Activated CD4-positive, alpha-beta T cell treated with anti-CD3 and anti-CD28 coated beads, Interleukin-10, Interleukin-2, amounts not matched to agents 100 ng/mL and 50 ng/mL, durations not matched to agents 16 hours and 8 hours (primary cell): ENCODE measurements at places on chromosomes 3 and 15.
A peak's percentile ranks its signal among the peaks of the same experiment; 100 is the strongest.

- DNase-seq = no peak
Measured at GRCh38 chr3:196694941-196695848, 16.9 kb downstream of the CEP19 start.

DNA sequence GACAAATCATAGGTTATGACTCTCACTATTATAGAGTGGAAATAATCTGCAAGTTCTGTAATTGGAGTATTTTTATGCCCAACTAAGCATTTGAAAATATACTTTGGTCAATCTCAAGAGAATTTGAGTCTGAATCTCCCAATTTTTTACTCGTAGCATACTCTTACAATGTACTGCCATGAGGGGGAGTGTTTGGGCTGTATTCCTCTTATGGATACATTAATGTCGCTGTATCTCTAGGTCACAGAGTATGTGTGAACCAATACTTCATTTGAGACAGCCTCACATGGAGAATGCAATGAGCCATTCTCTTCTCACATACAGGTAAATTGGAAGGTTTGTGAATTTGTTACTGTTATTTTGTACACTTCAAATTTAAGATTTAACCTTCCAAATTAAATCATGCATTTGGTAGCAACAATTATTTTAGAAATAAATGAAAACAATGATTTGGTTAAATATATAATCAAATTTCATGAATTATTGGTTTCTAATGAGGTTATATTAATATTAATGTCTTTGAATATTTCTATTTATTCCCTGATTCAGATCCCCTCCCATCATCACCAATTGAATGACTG, 5.5 kb upstream of the CD200 start:
- DNase-seq = peak; percentile 75

GRCh38 chr15:41810651-41811431, 17.1 kb upstream of the JMJD7 start:
- DNase-seq = no peak

- DNase-seq = peak; percentile 33
Measured at GRCh38 chr3:56855856-56856512, 54.2 kb upstream of the ARHGEF3 start.

GRCh38 chr3:13612829-13613228, 63.9 kb downstream of the FBLN2 start:
- DNase-seq = no peak

DNA sequence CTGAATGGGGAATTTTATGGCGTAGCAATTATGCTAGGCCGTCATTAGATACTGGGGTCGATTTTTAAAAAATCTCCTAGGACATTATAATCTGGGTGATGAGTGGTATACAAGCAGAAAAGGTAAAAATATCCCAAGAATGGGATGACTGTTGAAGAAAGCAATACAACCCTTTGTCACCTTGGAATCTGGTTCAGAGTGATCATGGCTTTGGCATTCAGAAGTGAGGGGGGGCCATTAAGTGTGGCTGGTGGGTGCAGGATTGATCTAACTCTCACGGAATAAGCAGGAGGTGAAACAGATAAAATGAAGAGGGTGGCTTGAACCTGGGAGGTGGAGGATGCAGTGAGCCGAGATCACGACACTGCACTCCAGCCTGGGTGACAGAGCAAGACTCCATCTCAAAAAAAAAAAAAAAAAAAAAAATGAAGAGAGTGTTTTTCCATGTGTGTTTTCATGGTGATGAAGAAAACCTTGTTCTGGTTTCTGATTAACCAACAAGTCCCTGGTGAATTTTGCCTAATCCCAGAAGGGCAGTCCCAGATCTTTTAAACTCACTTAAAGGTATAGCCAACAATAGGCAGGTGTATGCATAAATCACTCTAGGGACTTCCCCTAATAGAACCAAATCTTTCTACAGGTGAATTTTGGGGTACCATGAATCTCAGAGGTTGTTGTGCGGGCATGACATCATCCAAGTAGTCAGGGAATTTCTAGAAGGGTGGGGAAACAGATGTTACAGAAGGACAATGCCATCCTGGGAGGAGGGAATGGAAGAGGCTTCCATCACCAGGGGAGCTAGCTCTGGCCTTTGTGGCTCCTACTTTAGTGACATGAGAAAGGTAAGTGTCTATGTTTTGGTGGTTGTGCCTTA, 3.1 kb upstream of the RAD54L2 start:
- no peak for DNase-seq

GRCh38 chr3:185744997-185745843, 79.6 kb downstream of the IGF2BP2 start:
- no peak for DNase-seq

- no peak for DNase-seq
Measured at GRCh38 chr3:10508619-10509260, 3.4 kb upstream of the ATP2B2 start.

DNA sequence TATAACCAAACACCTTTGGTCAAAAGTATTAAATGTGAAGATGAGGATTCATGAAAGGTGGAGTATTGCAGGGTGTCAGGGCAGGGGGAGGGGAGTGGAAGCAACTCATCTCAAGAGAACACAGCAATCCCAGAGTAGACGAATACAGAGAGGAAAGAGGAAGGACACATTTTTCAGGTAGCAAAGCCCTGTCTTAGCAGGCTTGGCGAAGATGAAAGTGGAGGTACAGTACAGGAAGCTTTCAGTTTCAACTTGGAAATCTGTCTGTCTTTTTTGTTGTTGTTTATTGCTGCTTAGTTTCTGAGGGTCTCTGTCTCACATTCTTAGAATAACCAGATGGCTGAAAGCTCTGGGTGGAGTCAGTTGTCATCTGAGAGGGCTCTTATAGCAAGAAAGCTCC, 80.8 kb upstream of the GPR149 start:
- no peak for DNase-seq

GRCh38 chr3:58526515-58526957, 10.5 kb downstream of the ACOX2 start:
- peak; percentile 42 for DNase-seq

- DNase-seq = no peak
Measured at GRCh38 chr15:73983211-73983727, 8.8 kb downstream of the STOML1 start.

- no peak for DNase-seq
Measured at GRCh38 chr15:64060716-64061115, 14.4 kb upstream of the DAPK2 start.

DNA sequence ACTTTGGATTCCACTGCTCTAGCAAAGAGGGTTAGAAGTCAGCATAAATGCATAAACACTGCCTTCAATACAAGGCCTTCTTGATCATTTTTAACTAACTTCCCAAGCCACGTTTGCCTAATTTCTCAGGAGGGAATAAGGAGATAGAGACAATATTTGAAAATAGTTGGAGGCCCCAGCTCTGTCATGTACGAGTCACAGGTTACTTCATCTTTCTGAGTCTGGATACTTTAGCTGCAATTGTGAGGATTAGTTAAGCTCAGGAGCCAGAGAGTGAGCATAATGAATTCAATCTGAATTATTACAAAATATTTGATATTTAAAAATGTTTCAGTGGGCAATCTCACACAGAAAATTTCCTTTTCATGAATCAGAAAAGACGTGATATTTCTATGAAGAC, 298.9 kb downstream of the SHOX2 start:
- DNase-seq = no peak

DNA sequence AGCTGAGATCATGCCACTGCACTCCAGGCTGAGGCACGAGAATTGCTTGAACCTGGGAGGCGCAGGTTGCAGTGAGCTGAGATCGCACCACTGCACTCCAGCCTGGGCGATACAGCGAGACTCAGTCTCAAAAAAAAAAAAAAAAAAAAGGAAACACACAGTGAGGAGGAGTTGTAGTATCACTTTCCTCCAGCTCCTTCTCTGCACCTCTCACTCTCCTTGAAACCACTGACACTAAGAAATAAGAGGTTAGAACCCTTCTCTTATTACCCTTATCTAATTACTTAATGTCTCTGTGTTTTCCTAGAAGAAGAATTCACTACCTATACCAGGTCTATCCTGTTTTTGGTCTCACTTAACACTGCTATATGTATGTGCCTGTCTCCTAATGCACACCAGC, 31.7 kb downstream of the RAB27A start:
- no peak for DNase-seq

DNA sequence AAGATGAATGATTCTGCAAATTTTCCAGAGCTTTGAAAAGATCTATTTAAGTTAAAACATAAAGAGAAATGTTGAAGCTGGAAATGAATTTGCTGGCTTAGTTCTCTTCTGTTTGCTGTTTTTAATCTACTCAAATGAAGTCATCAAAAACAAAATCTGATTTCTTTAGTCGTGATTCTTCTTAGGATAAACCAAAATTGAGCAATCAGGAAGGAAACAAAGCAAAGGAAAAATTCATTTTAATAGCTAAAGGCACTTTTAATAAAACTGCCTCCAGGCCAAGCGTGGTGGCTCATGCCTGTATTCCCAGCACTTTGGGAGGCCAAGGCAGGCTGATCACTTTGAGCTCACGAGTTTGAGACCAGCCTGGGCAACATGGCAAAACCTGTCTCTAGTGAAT, 91.2 kb downstream of the DUT start:
- DNase-seq = no peak

DNA sequence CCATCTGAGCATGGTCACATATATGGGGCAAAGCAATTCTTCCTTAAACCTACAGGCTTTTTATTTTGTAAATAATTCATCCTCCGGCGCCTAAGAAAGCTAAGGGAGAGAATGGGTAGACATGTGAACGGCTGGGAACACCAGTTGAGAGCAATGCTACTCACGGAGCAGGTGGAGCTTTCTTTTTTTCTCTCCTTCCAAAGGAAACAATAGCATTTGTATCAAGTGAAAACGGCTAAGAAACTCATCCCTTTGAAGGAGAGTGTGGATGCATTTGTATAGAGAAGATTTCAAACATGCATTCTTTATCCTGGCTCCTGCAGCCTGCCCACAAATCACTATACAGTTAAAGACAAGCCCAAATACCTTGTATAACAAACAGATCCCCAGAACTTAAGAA, 637.8 kb downstream of the MAGI1 start:
- DNase-seq = no peak

GRCh38 chr3:157631478-157631877, 128.3 kb upstream of the VEPH1 start:
- no peak for DNase-seq

- DNase-seq = no peak
Measured at GRCh38 chr3:148815316-148816110, 12.1 kb upstream of the CPB1 start.

DNA sequence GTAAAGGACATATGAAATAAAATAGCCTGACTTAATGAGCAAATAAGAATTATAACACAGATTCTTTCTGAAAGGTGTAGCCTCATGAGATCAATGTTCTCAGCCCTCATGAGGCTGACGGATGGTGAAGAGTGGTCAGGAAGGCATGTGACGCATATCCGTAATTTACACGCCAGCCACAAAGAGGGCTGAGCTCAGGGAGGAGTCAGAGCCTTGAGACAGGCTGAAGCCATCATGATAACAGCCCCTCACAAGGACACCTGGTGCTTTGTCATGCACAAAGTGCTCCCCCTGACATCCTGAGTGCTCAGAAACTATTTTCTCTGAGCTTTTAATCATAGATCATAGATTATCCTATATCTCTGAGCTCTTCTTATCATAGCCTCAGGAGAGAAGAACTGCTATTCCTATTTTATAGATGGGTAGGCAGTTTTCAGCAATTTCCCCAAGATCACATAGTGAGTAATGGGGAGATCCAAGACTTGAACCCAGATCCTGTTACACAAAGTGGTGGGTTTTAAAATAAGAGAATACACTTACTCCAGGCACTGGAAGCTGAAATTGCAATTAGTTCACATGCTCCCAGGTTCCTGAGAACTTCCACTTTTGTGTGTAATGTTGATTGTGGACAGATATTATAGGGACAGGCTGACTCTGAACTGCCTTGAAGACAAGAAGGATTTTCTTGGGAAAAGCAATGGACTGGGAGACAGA, 267.1 kb downstream of the RPLP1 start:
- DNase-seq = peak; percentile 86

GRCh38 chr3:148601766-148602685, 95.7 kb upstream of the AGTR1 start:
- DNase-seq = no peak

- DNase-seq = no peak
Measured at GRCh38 chr3:44042772-44043171, 198.9 kb upstream of the TOPAZ1 start.

DNA sequence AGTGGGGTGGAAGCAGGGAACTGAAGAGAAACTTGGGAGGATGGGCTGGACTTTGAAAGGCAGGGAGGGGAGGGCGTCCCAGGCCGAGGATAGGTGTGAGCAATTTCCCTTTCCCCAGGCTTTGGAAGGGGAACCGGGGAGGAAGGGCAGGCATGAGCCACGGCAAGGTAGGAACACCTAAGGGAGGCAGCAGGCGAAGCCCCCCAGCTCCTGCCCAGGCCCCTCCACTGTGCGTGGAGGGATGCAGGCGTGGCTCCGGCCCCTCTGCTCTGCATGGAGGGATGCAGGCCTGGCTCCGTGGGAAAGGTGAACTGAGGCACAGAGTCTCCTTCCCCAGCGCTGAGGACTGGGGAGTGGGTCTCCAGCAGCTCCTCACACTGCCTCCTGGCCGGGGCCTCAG, 236.4 kb downstream of the XXYLT1 start:
- DNase-seq = no peak

DNA sequence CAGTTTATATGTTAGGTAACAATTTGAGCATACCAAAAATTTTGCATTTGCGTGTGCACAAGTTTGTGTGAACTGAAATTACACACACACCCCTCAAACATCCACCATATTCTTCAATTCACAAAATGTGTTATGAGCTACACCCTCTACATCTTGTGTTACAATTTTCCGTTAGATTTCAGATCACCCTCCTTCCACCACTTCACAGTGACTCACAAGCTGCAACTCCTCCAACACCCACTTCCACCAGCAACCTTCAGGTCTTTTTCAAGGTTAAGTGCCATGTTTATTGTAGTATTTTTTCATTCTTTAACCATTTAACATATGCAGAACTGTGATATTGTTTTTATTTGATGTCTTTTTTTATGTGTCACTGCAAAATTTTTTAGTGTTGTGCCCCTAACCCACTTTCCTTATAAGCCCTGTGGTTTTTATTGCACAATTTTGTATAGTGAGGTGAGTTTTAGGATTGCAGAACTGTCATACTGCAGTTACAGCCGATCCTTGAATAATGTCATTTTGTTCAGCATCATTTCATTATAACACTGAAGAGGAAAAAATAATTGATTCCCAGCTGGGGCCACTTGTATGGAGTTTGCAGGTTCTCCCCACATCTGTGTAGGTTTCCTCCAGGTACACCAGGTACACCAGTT, 148.9 kb downstream of the PLCL2 start:
- no peak for DNase-seq
